ENCODE measurements at places on chromosomes 6 and 20.

DNA sequence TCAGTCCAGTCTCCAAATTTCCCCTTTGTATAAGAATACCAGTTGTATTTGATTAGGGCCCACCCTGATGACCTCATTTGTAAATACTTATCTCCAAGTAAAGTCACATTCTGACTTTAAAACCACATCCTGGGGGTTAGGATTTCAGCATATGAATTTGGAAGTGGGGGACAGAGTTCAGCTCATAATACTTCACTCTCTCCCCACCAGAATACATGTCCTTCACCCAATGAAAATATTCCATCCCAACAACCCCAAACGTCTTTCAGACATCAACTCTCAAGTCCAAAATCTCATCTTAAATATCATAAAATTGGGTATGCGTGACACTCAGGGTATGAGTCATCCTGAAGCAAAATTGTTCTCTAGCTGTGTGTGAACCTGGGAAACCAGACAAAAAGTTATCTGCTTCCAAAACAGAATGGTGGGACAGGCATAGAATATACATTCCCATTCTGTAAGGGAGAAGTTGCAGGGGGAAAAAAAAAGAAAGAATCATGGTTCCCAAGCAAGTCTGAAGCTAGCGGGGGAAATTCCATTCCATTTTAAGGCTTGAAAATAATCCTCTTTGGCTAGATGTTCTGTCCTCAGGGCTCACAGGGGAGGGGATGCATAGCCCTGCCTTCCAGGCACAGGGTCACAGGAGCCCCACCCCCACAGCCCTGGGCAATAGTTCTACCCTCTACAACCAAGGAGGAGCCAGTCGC is 113.9 kb downstream of the ADAT2 start:
- DNase-seq, result no peak

- DNase-seq, result no peak
Observed at GRCh38 chr20:41573955-41574354, 44.2 kb downstream of the CHD6 start.

GRCh38 chr6:168929871-168930450 is 323.7 kb downstream of the THBS2 start:
- DNase-seq, result no peak

DNA sequence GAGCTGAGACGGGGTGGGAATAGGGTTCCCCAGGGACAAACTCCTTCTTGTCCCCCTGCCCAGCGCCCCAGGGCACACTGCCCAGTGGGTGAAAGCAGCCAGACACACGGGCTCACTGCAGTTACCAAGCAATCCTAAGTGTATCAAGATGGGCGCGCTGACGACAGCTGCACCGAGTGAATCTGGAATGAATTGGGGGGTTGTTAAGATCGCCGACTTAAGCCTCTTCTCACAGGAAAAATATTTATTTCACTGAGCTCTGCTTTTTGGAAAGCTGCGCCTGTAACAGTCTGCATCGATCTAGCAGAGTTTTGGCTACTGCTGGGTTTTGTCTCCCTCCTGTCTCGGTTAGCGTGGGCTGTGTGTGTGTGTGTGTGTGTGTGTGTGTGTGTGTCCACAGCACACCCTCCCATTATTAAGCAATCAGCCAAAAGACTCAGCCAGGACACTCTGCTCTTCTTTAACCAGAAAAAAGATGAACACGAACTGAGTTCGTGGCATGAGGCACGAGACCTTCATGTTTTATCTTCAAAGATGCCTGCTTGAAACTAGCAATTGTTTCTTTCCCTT is 35.9 kb downstream of the RIPOR3 start:
- no peak for DNase-seq

- DNase-seq, result no peak
Observed at GRCh38 chr6:101824551-101825345, 431.2 kb downstream of the GRIK2 start.

DNA sequence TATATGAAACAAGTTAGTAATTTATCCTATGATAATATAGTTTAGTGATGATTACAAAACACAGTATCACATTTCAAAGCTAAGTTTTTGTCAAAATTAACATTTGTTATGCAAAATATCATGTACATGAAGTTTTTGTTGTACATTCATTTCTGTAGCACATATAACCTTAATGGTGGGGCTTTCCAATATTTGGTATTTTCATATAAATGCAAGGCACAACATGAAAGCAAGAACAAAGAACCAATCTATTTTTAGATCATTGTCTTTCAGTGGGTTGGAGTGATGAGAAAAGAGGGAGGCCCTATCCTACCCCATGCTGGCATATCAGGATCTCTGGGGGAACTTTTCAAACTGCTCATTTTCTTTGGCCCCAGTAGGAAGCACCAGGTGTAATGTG is 53.4 kb downstream of the FAM83B start:
- DNase-seq, result no peak

DNA sequence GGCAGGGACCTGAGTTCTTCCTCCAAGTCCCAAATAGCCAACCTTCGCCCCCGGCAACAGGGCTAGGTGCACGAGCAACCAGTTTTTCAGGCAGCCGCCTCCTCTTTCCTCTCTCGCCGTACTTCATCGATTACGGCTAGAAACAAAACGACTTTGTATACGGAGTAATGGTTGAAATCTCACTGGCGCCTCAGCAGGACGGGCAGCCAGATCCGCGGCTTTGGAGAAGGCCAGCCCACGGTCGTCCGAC is 333 bp upstream of the SMIM13 start:
- DNase-seq, result no peak

- no peak for DNase-seq
Observed at GRCh38 chr6:167789358-167789757, 37.4 kb upstream of the AFDN start.

DNA sequence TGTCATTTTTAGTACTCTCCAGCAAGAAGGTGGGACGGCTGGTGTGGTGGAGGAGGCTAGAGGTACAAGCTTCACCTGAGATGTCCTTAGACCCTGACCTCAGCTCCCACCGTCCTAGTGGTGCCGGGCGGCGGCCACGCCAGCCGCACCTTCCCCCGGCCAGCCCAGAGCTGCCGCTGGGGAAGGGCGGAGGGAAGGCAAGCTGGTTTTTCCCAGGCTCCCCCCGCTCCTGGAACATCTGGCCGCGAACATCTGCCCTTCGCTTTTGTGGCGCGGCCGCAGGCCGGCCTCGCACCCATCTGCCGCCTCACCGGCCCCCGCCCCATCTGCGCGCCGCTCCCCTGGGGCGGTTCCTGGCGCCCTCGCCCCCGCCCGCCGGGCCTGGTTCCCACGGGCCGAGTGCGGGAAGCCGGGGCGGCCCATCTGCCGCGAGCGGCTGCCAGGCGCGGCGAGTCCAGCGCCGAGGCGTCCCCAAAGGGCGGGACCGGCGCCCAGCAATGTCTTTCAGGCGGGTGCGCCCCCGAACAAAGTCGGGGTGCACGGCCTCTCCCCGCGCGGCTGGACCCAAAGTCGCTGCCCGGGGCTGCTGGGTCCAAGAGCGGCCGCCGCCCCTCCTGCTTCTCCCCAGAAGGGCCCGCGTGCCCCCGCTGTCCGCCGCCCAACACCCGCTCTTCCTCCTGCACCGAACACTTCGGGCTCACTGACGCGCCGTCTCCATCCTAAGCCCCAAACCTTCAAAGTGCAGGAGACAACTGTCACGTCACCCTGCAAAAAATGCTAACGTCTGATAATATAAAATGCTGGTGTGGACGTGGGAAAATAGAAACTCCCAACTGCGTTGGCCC is 17.3 kb upstream of the ID1 start:
- DNase-seq, result no peak

GRCh38 chr6:158242071-158242606 is 70.1 kb upstream of the TULP4 start:
- DNase-seq, result no peak

GRCh38 chr20:34293589-34293988 is 9.6 kb downstream of the AHCY start:
- DNase-seq, result no peak

DNA sequence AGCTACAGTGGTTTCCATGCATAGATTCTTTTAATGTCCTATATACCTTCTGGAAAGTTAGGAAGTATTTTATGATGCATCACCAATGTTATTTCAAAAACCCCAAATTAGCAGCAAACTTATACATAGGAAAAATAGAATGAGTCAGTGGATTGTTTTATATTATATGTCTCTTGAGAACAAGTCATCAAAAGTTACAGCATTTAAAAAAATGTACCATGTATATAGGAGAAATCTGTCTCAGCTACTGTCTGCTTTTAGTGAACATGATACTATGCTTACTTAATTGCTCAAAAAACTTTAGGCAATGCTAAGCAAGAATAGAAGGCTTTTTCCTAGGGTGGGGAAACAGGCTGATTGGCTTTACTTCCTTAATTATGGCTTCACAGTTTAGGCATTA is 365.3 kb downstream of the SAMD5 start:
- DNase-seq, result no peak

GRCh38 chr6:100724222-100724621 is 156.9 kb downstream of the ASCC3 start:
- no peak for DNase-seq

- DNase-seq, result no peak
Observed at GRCh38 chr20:42957018-42957703, 232.5 kb downstream of the PTPRT start.

GRCh38 chr6:148379966-148380713 is 37.5 kb downstream of the SASH1 start:
- no peak for DNase-seq

GRCh38 chr20:53074811-53075314 is 102.7 kb downstream of the TSHZ2 start:
- DNase-seq, result no peak

DNA sequence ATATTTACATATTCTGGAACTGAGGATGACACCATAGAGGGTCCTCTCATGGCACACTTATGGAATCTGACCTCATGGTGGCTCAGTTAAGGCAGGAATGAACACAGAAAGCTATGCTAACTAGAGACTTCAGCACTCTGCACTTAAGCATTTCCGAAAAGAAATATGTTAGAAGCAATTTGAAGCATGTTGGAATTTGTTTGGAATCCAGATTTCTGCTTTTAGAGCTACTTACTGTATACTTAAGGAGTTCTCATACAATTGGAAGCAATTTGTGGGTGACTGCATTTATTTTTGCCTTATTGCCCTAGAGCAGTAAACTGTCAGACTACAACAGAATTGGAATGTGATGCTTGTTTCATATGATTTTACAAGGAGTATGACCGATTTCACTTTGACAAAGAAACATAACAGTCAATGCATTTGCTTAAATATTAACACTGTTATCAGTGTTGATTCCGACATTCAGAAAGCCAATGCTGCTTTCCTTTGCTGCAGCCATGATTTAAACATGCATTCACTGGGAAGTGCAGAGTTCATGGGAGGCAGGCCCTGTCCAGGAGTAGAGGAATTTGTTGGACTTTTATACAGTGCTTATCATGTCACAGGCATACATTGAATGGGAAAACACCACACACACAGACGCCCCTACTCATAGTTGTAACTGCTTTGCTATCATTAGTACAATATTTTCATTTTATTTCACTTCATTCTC is 244.4 kb downstream of the SAMD5 start:
- DNase-seq, result no peak

DNA sequence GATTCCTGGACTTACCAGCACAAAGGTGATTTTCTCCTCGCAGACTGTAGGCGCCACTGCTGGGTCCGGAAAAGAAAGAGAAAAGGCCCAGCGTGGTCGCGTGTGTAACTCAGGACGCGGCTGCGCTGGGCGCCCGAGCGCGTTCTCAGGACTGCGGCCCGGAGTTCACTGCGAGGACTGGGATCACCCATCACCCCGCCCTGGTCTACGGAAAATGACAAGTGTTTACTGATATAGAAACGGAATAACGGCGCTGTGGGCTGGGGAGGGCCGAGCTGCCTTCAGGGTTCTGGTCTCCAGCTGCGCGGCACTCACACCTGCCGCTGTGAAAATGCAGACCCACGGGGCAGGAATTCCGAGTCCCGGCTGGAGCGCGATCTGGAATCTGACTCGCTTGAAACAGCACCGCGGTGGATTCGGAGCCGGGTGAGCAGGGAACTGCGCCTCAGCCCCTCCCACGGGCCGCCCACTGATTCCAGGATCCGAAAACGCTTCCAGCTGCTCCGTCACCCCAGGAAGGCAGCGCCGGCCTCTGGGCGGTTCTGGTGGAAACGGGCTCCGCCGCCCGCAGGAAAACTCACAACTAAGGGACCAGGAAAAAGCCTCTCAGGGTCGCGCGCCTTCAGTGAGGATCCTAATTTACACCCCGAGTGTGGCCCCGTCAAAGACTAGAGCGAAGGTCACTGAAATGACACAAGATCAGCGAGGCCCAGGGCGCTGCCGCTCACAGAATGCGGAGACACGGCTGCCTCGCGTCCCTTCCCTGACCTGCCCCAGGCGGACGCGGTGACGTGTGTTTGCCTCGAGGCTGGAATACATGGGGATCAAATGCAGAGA is 34.5 kb downstream of the HLA-A start:
- no peak for DNase-seq
